Large intestine (tissue), 12 donors: ENCODE measurements at places on chromosomes 12 and 14. TPM values are rescaled to one million over a fixed set of nuclear protein-coding genes. Genes with fewer than 3 reads are reported as not detected.

Gene PTPRQ
- 1.1 TPM for polyA plus RNA-seq

Gene ALKBH1
- 11.9 TPM for polyA plus RNA-seq

Gene IGFBP6
- polyA plus RNA-seq, result 19.7 TPM

- DNase-seq, result no peak
These were observed 33.8 kb downstream of the ERG28 start for GRCh38 chr14:75626863-75627262.

DNA sequence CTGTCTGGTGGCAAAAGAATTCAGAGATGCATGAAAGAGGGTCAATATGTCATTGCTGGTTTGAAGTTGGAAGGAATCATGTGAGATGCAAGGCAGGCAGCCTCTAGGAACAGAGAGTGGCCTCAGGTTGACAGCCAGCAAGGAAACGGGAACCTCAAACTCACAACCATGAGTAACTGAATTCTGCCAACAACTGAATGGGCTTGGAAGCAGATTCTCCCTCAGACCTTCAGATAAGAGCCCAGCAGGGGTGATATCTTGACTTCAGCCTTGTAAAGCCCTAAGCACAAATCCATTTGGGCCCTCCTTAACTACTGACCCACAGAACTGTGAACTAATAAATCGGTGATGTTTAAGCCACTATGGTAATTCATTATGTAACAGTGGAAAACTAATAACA is 35.8 kb downstream of the USP15 start:
- no peak for DNase-seq

DNA sequence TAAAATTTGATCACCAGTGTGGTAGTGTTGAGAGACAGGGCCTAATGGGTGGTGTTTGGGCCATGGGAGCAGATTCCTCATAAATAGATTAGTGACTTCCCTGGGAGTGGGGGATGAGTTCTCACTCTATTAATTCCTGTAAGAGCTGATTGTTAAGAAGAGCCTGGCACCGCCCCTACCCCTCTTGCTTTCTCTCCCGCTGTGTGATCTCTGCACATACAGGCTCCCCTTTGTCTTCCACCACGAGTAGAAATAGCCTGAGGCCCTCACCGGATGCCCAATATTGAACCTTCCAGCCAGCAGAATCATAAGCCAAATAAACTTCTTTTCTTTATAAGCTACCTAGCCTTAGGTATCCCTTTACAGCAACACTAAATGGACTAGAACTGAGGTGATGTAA is 31.9 kb upstream of the CAND1 start:
- DNase-seq, result no peak
